Left lung (tissue), 14 donors: ENCODE measurements at places on chromosomes 7 and 10. TPM values are rescaled to one million over a fixed set of nuclear protein-coding genes. Genes with fewer than 3 reads are reported as not detected.

The KIAA1217 gene
- polyA plus RNA-seq = 69.1 TPM

The NOC3L gene
- 28.5 TPM for polyA plus RNA-seq

The NME8 gene
- polyA plus RNA-seq = 0.37 TPM

The SLC13A4 gene
- polyA plus RNA-seq = 5.3 TPM

The IGFBP3 gene
- polyA plus RNA-seq = 50.0 TPM
